ENCODE measurements at places on chromosomes 4 and X.
A peak's percentile ranks its signal among the peaks of the same experiment; 100 is the strongest.

DNA sequence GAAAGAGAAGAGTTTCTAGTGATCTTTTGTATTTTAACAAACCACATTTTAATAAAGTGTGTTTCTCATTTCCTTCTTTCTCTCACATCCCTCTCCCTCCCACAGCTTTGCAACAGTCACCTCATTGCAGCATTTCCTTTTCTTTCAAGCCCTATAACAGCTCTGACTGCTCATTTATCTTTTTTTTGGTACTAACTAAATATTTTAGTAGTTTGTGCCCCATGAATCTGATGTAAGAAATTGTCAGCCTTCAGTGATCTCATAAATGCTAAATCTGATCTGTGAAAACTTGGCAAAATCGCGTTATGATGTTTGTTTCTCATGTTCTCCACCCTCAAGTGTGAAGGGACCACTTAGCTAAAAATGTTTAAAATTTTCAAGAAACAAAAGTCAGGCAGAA lies 258.5 kb upstream of the SLIT2 start:
- DNase-seq: no peak

DNA sequence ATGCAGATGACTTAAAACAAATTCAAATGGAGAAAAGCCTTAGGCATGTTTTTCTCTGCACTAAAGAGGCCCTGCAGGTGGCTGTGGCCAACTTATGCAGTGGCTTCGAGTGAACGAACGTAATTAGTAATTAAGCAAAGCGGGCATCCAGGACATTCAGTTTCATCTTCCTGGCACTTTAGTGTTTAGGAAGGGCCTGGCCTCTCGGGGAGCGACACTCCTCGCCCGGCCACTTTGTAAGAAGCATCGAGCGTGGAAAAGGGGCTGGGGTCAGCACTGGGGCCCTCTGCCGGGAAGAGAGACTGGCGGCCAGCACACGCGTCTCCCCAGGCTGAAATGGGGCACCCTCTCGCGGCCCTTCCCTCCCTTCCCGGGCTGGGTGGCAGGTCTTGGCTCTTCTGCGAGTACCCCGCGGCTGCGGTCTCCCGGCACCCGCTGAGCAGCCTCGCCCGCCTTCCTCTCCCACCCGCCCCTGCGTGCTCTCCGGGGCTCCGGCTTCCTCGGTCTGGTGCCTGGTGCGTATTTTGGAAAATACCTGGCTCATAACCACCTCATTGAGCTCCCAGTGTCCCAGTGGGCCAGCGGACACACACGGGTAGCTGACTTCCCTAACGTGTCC lies 677 bp upstream of the CYP4V2 start:
- DNase-seq: peak; percentile 4

- DNase-seq: no peak
Observed at GRCh38 chr4:186915816-186916215, 192.2 kb upstream of the FAT1 start.

DNA sequence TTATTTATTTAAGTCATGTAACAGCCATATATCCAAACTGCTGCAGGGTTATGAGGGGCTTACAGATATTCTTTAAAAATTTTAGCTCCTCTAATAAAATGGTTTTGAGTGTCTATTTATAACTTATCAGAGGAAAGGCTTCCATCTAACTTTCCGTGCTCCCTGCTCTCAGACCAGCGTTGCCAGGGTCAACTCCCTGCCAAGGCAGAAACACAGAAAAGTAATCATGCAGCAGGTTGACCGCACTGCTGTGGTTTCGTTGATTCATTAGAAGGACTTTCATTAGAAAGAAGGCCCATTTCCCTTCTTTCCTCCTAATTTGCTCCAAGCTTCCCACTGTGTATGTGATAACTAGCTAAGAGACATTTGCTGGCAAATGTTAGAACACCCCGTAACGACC lies 33.9 kb downstream of the BCLAF3 start:
- no peak for DNase-seq

GRCh38 chr4:8537041-8537461 lies 43.1 kb upstream of the GPR78 start:
- DNase-seq: no peak

GRCh38 chr4:89737888-89738287 lies 99.1 kb downstream of the SNCA start:
- no peak for DNase-seq
